ENCODE measurements at places on chromosomes 1 and 21.
A peak's percentile ranks its signal among the peaks of the same experiment; 100 is the strongest.

- no peak for DNase-seq
Measured at GRCh38 chr21:36698385-36698980, 432 bp upstream of the SIM2 start.

- peak; percentile 29 for DNase-seq
Measured at GRCh38 chr21:38041493-38041892, 125.2 kb upstream of the KCNJ6 start.

DNA sequence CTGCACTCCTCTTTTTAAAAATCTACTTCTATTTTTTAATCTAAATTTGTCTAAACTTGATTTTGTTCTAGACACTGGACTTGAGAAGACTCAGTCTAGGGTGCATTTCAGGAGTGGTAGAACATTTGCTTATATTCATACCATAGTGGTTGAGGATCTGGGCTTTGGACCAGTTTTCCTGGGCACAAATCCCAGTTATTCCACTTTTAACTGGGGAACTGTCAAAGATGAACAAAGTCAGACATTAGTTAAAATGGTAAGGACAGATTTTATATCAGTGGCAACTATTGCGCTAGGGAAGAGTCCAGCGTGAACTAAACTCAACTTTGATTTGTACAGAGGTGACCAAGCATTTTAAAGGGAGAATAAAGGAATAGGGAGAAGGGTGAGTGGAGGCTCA is 102.4 kb downstream of the FMN2 start:
- no peak for DNase-seq

GRCh38 chr1:65434760-65435159 is 14.3 kb downstream of the LEPR start:
- DNase-seq = no peak

- no peak for DNase-seq
Measured at GRCh38 chr1:22247527-22248245, 104.8 kb upstream of the WNT4 start.

DNA sequence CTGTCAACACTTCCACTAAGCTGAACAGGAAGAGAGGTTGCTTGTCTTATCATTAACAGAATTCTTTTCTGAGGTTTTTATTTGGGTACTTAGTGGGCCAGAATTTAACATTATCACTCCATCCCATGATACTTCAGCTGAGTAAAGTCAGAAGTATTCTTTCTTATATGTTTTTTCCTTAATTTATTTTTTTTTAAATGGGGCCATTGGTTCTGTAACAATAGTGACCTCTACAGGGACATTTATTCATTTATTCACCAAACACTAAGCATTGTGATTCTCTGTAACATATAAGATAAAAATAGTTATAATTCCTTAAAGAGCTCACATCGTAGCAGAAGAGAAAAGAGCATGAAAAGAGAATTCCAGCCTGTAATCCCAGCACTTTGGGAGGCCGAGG is 9.8 kb downstream of the GREM2 start:
- DNase-seq = no peak

DNA sequence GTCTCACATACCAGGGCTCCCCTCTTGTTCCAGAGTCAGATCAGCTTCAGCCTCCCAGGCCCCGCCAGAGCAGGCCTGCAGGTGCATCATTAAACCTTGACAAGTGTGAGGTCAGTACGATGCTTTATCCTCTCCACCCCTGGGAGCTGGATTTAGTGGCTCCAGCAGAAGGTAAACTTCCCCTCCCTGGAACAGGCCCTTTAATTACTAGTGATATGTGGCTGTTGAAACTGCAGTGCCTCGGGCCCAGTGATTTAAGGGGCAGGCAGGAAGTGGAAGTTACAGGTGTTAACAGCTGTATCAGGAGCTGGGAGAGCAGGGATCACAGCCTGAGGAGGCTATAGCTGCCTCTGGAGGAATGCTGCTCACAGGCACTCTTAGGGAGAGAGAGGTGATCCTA is 132.4 kb upstream of the KLHDC7A start:
- no peak for DNase-seq

GRCh38 chr1:184892116-184892515 is 82.2 kb downstream of the NIBAN1 start:
- no peak for DNase-seq

GRCh38 chr1:213985209-213986019 is 2.4 kb upstream of the PROX1 start:
- no peak for DNase-seq

DNA sequence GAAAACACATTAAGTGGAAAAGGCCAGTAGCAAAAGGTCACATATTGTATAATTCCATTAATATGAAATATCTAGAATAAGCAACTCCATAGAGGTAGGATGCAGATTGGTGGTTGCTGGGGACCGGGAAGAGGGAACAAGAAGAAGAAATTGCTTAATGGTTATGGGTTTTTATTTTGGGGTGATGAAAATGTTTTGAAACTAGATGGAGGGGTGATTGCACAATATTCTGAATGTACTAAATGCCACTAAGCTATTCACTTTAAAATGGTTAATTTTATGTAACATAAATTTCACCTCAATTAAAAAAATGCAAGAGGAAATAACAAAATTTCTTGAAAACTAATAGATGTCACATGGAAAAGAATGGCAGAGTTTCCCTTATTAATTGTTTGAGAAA is 6.7 kb downstream of the KIAA0040 start:
- no peak for DNase-seq

DNA sequence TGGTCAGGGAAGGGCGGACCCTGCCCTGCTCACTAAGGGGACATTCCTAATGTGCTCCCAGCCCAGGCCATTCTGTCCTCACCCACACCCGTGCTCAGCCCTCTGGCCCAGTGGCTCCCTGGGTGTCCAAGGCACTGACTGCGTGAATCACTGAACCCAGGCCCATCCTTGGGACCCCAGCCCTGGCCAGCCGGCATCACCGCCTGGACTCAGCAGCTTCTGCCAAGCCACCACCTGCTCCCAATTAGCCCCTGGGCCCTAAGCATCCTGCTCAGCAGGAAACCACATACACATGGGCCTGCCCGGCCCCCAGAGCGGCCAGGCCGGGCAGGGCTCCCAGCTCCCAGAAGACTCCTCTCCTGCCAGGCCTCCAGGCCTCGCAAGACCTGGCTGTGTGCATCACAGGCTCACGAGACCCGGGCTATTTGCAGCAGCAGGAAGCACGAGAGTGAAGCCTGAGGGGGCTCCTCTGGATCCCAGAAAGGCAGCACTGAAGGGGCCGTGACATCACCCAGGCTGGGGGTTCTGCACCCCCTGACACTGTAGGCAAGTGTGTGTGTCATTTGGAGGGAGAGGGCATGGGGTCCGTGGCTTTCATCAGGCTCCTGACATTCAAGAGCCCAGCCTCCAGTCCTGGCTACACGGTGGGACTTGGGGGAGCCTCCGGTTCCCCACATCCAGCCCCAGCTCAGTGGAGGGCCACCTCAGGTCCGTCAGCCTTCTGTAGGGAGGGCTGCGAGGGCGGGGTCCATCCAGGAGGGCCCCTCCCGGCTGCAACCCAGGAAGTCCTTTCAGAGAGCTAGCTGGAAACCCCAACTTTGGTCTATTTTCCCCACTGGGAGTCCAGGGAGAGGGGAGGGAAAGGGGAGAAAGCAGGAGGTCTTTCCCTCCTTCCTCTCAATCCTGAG is 1.6 kb downstream of the MFAP2 start:
- DNase-seq = no peak

DNA sequence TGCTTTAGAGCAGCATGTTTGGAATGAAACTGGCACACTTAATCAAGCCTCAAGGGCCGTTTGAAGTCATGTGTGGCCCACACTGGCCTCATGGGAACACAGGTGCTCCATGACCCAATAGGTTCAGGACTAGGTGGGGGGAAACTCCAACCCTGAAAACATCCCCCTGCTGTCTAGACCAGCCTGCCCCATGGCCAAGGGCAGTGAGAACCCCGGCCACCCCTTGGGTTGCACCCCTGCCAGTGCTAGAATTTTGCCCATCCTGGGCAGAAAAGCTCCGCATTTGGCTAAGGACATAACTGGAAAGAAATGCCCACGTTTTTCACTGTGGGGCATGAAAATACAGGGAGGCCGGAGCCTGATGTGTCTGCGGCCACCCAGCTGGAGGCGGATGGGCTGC is 6.1 kb upstream of the PTGER3 start:
- DNase-seq = no peak

DNA sequence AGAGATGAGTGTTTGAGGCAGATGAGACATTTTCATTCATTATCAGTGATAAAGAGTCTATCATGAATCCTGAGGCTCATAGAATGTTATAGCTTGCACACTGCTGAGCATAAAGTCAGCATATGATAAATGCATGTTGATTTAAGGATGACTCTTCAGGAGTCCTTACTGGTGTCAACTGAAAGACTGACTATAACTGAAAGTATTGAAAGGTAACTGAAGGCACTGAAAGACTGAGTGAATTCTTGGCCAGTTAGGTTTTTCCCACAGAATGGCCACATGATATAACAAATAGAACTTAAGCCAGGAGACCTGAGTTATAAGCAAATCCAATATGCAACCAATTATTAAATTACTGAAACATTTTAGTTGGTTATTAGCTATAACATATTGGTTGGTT is 69.0 kb upstream of the HSD17B7 start:
- DNase-seq = no peak

DNA sequence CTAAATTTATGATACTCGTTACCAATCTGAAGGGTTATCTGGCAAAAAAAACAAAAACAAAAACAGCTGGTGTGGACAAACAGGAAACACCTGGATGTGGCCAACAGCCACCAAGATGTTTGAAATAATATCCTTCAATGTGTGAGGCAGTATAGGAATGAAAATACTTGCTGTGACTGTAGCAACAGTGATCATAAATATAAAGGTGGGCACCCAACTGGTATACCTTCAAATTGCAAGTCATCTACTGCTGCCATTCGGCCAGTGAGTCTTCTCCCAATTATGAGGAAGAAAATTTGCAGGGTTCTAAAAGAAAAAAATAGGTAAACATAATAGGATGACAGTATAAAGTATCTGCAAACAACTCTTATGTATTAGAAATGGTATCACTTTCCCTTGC is 916 bp downstream of the YIPF1 start:
- DNase-seq = no peak

GRCh38 chr1:119818181-119818580 is 6.9 kb upstream of the REG4 start:
- no peak for DNase-seq

DNA sequence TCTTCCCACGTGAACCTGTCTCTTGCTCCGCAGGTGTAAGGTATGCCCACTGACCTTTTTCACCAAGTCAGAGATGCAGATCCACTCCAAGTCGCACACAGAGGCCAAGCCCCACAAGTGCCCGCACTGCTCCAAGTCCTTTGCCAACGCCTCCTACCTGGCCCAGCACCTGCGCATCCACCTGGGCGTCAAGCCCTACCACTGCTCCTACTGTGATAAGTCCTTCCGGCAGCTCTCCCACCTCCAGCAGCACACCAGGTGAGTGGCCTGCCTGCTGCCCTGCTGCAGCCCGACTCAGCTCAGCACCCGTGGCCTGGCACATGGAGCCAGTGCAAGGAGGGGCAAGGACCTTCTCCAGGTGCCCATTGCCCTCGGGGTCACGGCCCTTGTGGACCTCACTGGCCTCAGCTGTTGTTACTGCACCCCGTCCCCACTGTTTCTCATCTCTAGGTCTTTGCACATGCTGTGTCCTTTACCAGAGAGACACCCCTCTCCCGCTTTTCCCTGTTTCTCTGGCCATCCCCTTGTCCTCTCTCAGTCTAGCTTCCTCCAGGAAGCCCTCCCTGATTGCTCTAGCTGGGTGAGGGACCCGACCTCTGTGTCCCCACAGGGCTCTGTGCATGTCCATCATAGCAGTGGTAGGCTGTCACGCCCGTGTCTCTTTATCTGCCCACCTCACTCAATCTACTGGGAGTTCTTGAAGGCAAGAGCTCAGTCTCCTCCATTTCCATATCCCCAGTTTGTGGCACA is 25.4 kb downstream of the ZNF362 start:
- DNase-seq = no peak

GRCh38 chr1:232416026-232416568 is 213.8 kb downstream of the SIPA1L2 start:
- DNase-seq = no peak

Measured in vagina (tissue), 2 donors.